ENCODE measurements at places on chromosomes 7 and 10.

- no peak for DNase-seq
Measured at GRCh38 chr7:153322991-153323390, 563.4 kb downstream of the ACTR3B start.

GRCh38 chr10:74072503-74072902 lies 74.6 kb downstream of the VCL start:
- DNase-seq, result no peak

DNA sequence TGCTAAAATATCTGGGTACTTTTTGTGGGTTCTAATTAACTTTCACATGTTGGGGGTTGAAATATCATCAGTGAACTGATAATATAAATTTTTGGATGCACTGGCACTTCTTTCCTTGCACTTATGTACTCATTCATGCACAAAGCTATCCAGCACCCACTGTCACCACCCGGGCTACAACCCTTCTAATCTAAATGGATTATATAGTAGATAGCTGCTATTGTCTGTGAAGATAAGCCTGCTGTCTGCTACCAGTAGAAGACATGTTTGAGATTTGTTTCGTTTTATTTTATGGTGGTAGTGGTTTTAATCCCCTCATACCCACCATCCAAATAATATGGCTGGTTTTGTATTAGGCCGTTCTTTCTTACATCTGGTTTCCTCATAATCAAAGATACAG lies 353.5 kb upstream of the LRGUK start:
- no peak for DNase-seq

DNA sequence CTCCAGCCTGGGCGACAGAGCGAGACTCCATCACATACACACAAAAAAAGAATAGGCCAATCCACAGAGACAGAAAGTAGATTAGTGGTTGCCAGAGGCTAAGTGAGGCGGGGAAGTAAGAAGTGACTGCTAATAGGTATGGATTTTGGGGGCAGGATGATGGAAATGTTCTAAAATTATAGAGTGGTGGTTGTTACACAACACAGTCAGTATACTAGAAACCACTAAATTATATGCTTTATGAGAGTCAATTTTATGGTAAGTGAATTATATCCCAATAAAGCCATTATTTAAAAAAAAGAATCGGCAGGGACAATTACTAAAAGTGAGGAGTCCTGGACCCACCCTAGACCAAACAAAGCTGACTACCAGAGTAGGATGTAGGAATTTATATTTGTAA lies 24.3 kb downstream of the DENND2A start:
- DNase-seq, result no peak

- no peak for DNase-seq
Measured at GRCh38 chr7:128838981-128839731, 8.9 kb downstream of the FLNC start.

GRCh38 chr7:159025161-159025779 lies 119.4 kb downstream of the VIPR2 start:
- DNase-seq, result no peak

GRCh38 chr7:101823096-101823495 lies 5.7 kb downstream of the CUX1 start:
- no peak for DNase-seq

DNA sequence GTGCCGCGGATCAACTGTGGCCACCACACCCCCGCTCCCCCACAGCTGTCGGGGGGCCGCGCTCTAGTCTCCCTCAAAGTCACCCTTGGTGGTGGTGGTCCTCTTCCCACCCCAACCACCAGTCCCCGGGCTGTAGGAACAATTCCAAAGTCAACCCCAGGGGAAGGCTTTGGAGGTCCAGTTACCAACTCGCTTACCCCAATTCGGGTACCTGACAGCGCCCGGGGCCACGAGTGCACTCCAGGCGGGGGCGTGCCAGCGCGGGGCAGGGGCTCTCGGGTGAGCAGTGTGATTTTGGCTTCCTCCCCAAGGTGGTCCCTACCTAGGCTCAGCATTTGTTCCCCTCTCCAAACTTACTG lies 584 bp upstream of the ZMIZ1 start:
- DNase-seq, result no peak

DNA sequence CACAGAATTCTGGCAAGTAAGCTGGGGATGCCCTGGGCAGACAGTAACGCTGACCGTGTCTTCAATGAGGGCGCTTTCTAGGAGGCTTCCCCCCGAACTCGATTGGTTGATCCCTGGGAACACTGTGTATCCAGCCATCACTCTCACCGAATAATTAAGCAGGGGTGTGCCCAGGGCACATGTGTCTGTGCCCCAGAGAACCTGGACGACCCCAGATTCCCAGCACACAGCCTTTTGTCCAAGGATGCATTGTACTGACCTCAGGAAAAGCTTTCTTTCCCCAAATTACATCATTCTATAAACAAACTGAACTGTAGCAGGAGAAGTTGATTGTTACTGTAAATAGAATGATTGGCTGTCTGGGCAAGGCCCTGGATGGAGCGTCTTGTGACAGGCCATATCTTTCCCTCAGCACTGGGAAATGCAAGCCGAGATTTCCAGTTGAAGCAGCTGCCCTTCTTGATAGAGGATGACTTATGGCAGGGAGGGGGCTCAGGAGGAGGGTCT lies 6.6 kb upstream of the DEPP1 start:
- no peak for DNase-seq
